Nephron progenitor cell (in vitro differentiated cells): ENCODE measurements at places on chromosomes 3 and 15.

DNA sequence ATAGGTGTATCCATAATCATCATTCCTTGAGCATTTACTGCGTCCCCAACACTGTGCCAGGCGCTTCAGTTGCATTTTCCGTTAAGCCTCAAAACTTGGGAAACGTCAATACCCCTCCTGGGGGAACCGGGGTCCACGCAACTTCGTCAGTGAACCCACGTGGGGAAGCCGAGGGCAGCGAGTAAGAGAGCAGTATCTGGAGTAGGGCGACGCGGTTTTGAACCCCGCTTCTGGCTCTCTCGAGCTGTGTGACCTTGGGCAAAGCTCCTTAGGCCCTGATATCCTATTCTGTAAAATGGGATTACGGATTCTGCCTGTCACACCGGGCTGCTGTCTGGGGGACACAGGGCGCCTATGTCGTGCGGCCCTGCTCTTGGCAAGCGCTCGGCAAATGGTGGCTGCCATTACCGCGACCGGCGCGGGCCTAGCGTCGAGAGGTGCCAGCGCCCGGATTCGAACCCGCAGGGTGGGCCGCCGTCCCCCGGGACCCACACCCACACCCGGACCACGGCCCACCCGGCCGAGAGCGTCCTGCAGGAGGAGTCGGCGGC is 590 bp downstream of the POLG start:
- peak overlapping the region; percentile 81 for H3K4me3 ChIP-seq
- peaks cover 37% of the 10 kb centered on the region for H3K36me3 ChIP-seq
- no peak overlapping the region for H3K27ac ChIP-seq
- peak; percentile 18 for DNase-seq
- H3K4me1 ChIP-seq: peaks cover 38% of the 10 kb centered on the region

- H3K27ac ChIP-seq: no peak overlapping the region
- no peak overlapping the region for H3K4me3 ChIP-seq
- DNase-seq: peak; percentile 53
- H3K27me3 ChIP-seq: peaks cover 3% of the 10 kb centered on the region
- H3K36me3 ChIP-seq: peaks cover 10% of the 10 kb centered on the region
Measured at GRCh38 chr3:67790043-67790442, 135.6 kb upstream of the SUCLG2 start.

- DNase-seq: peak; percentile 96
- peaks cover 75% of the 10 kb centered on the region for H3K27me3 ChIP-seq
- H3K36me3 ChIP-seq: peaks cover 7% of the 10 kb centered on the region
- H3K27ac ChIP-seq: no peak within 1 kb of the TSS
- peak within 1 kb of the TSS; percentile 87 for H3K4me3 ChIP-seq
Measured at GRCh38 chr15:81133782-81134461, at the start of gene CFAP161. Gene CFAP161 (plus strand): TSS chr15:81134270. CDS start chr15:81134330, 60 bp downstream.

DNA sequence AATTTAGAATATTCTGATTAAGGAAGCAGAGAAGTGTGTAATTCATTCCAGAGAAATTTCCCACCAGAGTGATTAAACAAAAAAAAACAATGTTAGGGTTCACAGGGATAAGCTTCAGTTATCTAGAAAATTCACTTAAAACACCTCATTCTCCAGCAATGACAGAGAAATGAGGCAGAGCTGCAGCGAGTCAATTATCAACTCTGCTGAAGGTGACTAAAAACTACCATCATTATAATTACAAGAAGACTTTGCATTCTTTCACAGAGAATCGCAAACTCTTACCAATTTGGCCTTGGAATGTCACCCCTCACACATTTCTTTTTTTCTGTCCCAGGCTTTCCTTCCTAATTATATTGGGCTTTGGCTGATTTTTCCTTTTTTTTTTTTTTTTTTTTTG is 117.1 kb downstream of the RAB11A start:
- peaks cover 16% of the 10 kb centered on the region for H3K4me1 ChIP-seq
- H3K4me3 ChIP-seq: no peak overlapping the region
- peaks cover 68% of the 10 kb centered on the region for H3K27me3 ChIP-seq
- DNase-seq: no peak

DNA sequence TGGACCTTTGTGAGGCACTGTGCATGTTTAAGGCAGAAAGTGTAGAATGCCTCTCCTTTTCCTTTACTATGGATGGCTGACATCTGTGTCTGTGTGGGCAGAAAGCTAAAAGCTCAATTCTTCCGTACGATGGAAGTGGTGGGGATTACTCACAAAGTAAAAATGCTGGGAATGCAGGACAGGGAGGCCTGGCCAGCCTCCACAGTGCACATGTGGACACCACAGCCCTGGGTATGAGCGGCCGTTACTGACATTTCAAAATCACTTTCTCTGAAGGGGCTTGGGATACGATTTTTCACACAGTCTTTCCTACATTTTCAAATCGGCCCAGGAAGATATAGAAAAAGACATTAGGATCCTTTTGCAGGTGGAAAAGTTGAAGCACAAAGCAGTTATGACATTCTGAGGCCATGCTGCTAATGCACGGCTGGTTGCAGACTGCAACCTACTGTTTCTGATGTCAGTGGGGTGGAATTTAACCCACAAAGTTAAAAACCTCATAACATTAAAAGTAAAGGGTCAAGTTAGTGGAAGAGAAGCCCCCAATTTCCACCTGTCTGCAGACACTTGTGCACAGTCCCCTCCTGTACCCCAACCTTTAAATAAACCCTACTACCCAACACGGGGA is 27.9 kb downstream of the EHD4 start:
- H3K27me3 ChIP-seq: peaks cover 2% of the 10 kb centered on the region
- peaks cover 4% of the 10 kb centered on the region for H3K36me3 ChIP-seq
- peak overlapping the region; percentile 12 for H3K27ac ChIP-seq
- no peak overlapping the region for H3K4me3 ChIP-seq
- H3K4me1 ChIP-seq: peaks cover 31% of the 10 kb centered on the region

GRCh38 chr15:65062061-65062460 is 5.7 kb downstream of the RASL12 start:
- peaks cover 34% of the 10 kb centered on the region for H3K36me3 ChIP-seq
- peaks cover 3% of the 10 kb centered on the region for H3K27me3 ChIP-seq
- H3K4me1 ChIP-seq: peaks cover 52% of the 10 kb centered on the region
- no peak for DNase-seq

DNA sequence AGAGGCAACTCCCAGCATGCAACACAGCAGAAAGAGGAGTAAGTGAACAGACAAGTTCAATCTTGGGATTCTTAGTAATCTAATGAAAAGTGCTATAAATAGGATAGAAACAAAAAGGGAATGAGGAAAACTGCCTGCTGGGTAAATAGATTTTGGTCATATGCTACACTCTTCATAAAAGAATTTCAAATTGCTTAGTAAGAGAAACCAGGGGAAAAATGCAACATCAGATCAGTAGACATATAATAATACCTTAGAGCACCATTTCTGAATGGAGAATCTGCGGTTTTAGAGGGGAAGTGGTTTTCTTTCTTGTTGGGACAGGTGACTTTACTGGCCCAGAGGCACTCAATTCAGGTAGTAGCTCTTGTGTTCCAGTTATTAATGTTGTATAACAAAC is 13.4 kb upstream of the TBC1D5 start:
- H3K4me1 ChIP-seq: no peaks in the 10 kb centered on the region
- no peak overlapping the region for H3K27ac ChIP-seq
- no peak overlapping the region for H3K4me3 ChIP-seq
- peaks cover 7% of the 10 kb centered on the region for H3K27me3 ChIP-seq

DNA sequence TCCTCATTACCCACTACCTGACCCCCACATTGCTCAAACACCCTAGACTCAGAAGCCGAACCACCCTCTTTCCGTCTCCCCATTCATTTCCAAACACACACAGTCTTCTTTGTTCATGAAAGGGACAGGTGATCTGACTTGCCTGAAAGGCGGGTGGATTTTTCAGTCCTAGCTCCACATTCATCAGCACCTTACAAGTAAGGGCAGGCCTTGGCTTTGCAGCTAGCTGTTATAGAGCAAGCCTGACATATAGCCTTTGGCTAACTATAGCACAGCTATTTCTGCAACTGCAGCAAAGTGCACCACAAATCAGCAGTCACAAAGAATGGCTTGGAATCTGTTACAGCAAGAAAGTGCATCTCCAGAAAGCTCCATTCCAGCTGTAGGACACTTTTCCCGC is 139.8 kb downstream of the XXYLT1 start:
- H3K36me3 ChIP-seq: peaks cover 7% of the 10 kb centered on the region
- no peak overlapping the region for H3K4me3 ChIP-seq
- peak overlapping the region; percentile 9 for H3K27ac ChIP-seq
- H3K4me1 ChIP-seq: peaks cover 69% of the 10 kb centered on the region
- DNase-seq: no peak

DNA sequence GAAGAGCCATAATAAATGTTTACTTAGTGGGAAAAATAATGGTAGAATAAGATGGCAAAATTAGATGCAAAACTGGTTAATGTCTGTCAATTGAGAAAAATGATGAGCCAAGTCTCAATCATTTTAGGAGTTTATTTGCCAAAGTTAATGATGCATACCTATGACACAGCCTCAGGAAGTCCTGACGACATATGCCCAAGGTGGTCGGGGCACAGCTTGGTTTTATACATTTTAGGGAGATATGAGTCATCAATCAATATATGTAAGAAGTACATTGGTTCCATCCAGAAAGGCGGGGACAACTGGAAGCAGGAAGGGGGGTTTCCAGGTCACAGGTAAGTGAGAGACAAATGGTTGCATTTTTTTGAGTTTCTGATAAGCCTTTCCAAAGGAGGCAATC is 31.5 kb downstream of the CLEC3B start:
- no peak overlapping the region for H3K27ac ChIP-seq
- H3K27me3 ChIP-seq: peaks cover 4% of the 10 kb centered on the region
- H3K4me3 ChIP-seq: no peak overlapping the region
- DNase-seq: no peak
- H3K4me1 ChIP-seq: peaks cover 20% of the 10 kb centered on the region

DNA sequence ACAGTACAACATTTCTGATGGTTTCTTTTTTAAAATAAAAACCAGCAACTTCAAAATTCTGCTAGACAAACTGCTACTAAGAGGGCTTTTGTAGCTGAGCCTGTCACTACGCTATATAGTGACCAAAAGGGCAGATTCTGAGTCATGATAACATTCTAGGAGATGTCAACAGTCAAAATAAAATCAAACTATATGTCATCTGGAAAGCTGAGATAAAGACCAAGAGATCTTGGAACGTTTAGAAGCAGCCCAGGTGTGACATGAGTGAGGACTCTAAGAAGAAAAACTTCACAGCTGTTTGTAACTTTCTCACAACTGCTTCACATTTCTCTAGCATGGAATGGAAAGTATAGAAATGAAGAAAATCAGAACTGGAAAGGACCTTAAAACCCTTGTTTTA is 84.6 kb downstream of the FILIP1L start:
- H3K4me1 ChIP-seq: peaks cover 3% of the 10 kb centered on the region
- no peaks in the 10 kb centered on the region for H3K36me3 ChIP-seq
- no peak overlapping the region for H3K4me3 ChIP-seq
- H3K27ac ChIP-seq: no peak overlapping the region
- no peak for DNase-seq

- H3K4me1 ChIP-seq: peaks cover 8% of the 10 kb centered on the region
- no peaks in the 10 kb centered on the region for H3K36me3 ChIP-seq
- no peak overlapping the region for H3K4me3 ChIP-seq
- no peak for DNase-seq
- H3K27ac ChIP-seq: no peak overlapping the region
Measured at GRCh38 chr3:45312836-45313493, 75.4 kb upstream of the LARS2 start.

- H3K27ac ChIP-seq: no peak overlapping the region
- H3K27me3 ChIP-seq: no peaks in the 10 kb centered on the region
- H3K4me1 ChIP-seq: peaks cover 91% of the 10 kb centered on the region
Measured at GRCh38 chr15:98878172-98878571, 129.4 kb downstream of the PGPEP1L start.

DNA sequence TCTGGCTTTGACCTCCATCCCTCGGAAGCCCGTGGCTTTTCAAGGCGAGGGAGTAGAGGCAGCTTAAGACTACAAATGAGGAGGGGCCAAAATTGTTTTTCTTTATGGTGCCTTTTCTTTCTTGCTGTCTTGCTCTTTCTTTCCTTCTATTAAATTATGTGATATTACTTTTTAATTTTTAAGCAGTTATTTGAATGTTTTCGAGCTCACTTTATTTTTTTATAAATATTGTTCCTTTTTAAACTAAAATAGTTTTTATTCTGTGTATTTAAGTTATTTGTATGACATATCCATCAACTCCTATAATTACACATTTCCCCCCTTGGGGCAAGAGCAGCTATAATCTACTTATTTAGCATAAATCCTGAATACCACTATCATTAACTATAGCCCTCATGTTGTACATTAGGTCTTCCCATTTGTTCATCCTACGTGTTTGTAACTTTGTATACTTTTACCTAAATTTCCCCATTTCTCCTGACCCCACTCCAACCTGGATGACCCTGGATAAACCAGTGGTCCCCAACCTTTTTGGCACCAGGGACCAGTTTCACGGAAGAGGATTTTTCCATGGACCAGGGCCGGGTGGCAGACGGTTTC is 622 bp upstream of the PLSCR1 start:
- peak overlapping the region; percentile 83 for H3K27ac ChIP-seq
- no peaks in the 10 kb centered on the region for H3K27me3 ChIP-seq
- no peak for DNase-seq
- H3K4me1 ChIP-seq: peaks cover 15% of the 10 kb centered on the region
- peak overlapping the region; percentile 92 for H3K4me3 ChIP-seq

DNA sequence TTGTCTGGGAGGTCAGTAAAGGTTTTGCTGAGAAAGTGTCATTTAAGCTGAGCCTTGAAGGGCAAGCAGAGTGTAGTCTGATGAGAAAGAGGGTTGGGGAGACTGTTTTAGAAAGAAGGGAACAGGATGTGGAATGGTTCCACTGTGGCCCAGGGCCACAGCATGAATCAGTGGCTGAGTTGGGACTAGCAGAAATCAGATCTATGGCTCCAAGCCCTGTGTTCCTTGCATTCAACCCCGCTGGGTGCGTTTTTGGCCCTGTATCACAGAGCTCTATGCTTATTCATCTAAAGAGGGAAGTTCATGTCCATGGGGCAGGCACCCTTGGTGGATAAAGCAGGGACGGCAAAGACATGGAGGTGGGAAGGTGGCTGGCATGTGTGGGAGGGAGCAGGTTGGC is 151.3 kb downstream of the CACNA1D start:
- no peak overlapping the region for H3K4me3 ChIP-seq
- peaks cover 21% of the 10 kb centered on the region for H3K27me3 ChIP-seq
- no peak overlapping the region for H3K27ac ChIP-seq
- H3K36me3 ChIP-seq: no peaks in the 10 kb centered on the region
- DNase-seq: no peak

GRCh38 chr3:72768936-72769335 is 79.3 kb downstream of the SHQ1 start:
- H3K27ac ChIP-seq: no peak overlapping the region
- H3K4me1 ChIP-seq: peaks cover 22% of the 10 kb centered on the region
- no peak for DNase-seq
- no peaks in the 10 kb centered on the region for H3K27me3 ChIP-seq
- peaks cover 11% of the 10 kb centered on the region for H3K36me3 ChIP-seq
